WTC11 (cell line): ENCODE measurements at places on chromosomes 4 and X. TPM values are rescaled to one million over a fixed set of nuclear protein-coding genes. Genes with fewer than 3 reads are reported as not detected.

DNA sequence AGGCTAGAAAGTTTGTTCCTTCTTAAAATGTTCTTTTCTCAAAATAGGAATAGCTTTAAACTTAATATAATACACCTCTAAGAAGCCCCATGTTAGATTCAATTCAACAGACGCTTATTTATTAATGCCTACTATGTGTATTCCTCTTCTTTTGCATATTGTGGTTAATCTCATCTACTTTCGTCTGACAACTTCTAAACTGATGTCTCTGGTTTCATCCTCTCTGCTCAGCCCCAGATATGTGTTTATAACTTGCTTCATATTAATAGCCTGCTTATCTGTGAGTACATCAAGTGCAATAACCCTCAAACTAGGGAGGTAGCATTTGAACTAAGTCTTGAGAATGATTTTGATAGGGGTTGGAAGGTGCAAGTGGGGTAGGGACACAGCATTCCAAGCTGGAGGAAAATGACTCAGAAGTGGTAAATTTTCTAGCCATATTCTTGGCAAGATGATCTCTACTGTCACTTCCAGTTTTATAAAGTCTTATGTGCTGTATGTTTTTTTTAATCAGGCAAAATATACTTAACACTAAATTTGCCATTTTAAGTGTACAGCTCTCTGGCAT, 37.0 kb downstream of the STK26 start:
- no peaks in the 10 kb centered on the region for H3K27me3 ChIP-seq
- no peaks in the 10 kb centered on the region for H3K4me1 ChIP-seq
- H3K36me3 ChIP-seq, result peaks cover 7% of the 10 kb centered on the region
- H3K27ac ChIP-seq, result no peak overlapping the region

DNA sequence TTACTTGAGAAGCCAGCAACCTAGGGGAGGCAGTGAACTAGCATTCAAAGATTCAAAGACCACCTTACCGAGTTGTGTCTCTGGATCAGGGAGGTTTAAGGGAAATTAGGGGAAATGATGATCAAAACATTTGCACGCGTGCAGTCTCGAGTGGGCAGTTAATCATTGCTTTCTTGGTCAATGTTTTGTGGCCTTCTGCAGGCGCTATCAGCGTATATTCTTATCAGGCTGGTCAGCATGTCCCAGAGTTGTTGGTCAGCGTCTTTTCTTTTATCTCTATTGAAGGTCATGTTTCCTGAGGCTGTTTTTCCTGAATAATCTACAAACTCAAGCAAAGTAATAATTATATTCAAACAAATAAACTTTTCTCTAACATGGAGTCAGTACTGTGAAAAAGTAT, 84.0 kb upstream of the ZNF81 start:
- no peak for DNase-seq
- H3K4me3 ChIP-seq, result no peak overlapping the region
- no peaks in the 10 kb centered on the region for H3K36me3 ChIP-seq
- H3K4me1 ChIP-seq, result peaks cover 3% of the 10 kb centered on the region; the same call in 1 of the 2 replicates
- no peaks in the 10 kb centered on the region; the same call in 1 of the 2 replicates for H3K27me3 ChIP-seq

GRCh38 chrX:39848900-39849299, 248.9 kb downstream of the BCOR start:
- H3K4me1 ChIP-seq, result peaks cover 56% of the 10 kb centered on the region
- no peaks in the 10 kb centered on the region for H3K36me3 ChIP-seq
- no peak overlapping the region for H3K4me3 ChIP-seq
- peaks cover 3% of the 10 kb centered on the region for H3K27me3 ChIP-seq
- DNase-seq, result no peak
- H3K27ac ChIP-seq, result no peak overlapping the region

GRCh38 chrX:117711782-117712181, 404.8 kb downstream of the KLHL13 start:
- no peak overlapping the region for H3K4me3 ChIP-seq
- no peaks in the 10 kb centered on the region for H3K36me3 ChIP-seq
- no peaks in the 10 kb centered on the region; the same call in 1 of the 2 replicates for H3K27me3 ChIP-seq
- H3K4me1 ChIP-seq, result no peaks in the 10 kb centered on the region
- no peak overlapping the region for H3K27ac ChIP-seq

DNA sequence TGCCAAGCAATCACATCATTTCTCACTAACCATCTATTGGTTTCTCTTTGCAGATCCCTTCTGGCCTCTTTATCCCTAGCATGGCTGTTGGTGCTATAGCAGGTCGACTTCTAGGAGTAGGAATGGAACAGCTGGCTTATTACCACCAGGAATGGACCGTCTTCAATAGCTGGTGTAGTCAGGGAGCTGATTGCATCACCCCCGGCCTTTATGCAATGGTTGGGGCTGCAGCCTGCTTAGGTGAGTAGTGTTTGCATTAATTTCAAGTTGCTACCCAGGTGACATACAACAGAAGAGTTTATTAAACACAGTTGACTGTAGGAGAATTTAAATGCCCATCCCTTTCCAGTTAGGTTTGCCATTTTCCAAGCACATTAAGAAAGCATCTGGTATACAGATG, 112.2 kb downstream of the AKAP4 start:
- H3K36me3 ChIP-seq, result peaks cover 5% of the 10 kb centered on the region; the same call in 1 of the 2 replicates
- H3K4me3 ChIP-seq, result no peak overlapping the region
- no peaks in the 10 kb centered on the region for H3K27me3 ChIP-seq
- no peak overlapping the region for H3K27ac ChIP-seq

DNA sequence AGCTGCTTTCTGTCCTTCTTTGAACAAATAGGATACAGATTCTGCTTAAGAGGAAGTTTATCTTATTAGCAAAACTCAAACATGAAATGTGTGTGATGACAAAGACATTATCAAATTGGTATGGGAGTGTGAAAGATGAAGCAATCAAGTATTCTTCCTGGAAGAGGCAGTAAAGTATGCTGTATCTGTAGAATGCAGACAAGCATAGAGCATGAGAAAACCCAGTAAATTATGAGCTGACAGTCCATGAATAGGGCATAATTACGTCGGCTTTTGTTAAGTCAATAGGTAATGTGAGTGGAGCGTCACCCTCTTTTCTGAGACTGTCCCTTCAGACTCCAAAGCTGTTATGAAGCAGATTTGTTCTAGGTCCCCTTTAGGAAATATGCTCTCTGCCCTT, 458.6 kb upstream of the NWD2 start:
- no peaks in the 10 kb centered on the region for H3K4me1 ChIP-seq
- DNase-seq, result no peak

GRCh38 chr4:168577624-168578023, 80.8 kb downstream of the PALLD start:
- H3K36me3 ChIP-seq, result peaks cover 12% of the 10 kb centered on the region
- DNase-seq, result no peak
- H3K27ac ChIP-seq, result no peak overlapping the region
- no peak overlapping the region for H3K4me3 ChIP-seq
- no peaks in the 10 kb centered on the region; the same call in 1 of the 2 replicates for H3K27me3 ChIP-seq
- H3K4me1 ChIP-seq, result no peaks in the 10 kb centered on the region

GRCh38 chr4:166293556-166293955, 420.5 kb downstream of the TLL1 start:
- DNase-seq, result no peak
- H3K4me1 ChIP-seq, result no peaks in the 10 kb centered on the region
- H3K27me3 ChIP-seq, result no peaks in the 10 kb centered on the region

DNA sequence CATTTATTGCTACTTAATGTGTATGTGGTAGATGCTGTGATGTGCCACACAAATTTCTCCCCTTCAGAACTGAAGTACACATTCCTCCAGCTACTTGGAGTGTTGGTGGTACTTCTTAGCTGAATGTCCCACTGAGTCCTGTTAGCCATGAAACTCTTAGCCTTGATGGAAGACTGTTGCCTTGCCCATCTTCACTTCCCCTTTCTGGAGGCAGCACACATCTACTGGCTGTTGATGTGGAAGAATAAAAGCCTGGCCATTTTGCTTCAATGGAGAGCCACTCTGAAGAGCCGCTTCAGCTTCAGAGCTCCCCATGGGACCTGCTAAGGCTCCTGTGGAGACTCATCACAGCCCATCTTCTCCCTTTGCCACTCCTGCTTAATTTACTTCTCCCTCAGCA, 157.7 kb upstream of the PITX2 start:
- no peak for DNase-seq
- H3K27ac ChIP-seq, result no peak overlapping the region
- no peaks in the 10 kb centered on the region for H3K27me3 ChIP-seq
- H3K4me3 ChIP-seq, result no peak overlapping the region
- no peaks in the 10 kb centered on the region for H3K4me1 ChIP-seq

- H3K4me1 ChIP-seq, result no peaks in the 10 kb centered on the region
- H3K36me3 ChIP-seq, result peaks cover 16% of the 10 kb centered on the region
- no peaks in the 10 kb centered on the region; the same call in 1 of the 2 replicates for H3K27me3 ChIP-seq
Observed at GRCh38 chrX:146351620-146352019, 458.0 kb upstream of the CXorf51B start.

DNA sequence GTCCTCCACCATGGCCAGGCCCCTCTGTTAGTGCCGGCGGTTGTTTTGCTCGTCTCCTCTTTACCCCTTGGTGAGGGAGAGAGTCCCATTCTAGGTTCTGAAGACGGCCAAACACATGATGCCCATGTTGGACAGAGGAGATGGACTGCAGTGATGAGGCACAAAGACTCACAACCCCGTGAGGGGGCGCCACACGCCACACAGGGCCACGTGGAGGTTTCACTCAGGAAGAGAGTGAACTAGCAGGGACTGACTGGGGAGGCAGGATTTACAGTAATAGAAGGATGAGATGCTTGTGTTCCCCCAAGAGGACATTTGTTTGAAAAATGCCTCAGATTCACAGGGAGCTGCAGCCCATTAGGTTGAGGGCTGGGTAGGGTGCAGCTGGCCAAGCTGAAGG, 655.3 kb upstream of the FRG1 start:
- peak; percentile 51 for DNase-seq
- no peak overlapping the region for H3K27ac ChIP-seq
- H3K4me3 ChIP-seq, result no peak overlapping the region
- H3K27me3 ChIP-seq, result no peaks in the 10 kb centered on the region

DNA sequence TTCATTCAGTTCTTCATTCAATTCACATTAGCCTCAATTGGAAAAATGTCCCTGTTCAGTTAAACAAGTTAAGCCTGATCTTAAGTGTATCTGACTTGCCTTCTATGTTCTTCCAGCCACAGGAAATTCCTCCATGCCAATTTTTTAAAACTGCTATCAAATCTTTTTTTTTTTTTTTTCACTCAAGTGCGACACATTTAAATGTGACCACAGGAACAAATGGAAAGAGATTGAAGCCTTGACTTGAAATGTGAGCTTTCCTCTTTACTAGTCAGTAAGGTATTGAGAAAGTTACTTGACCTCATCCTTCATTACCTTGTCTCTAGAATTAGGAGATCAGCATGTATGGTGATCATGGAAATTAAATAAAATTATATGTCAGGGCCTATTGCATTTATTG, 165.1 kb downstream of the SLIT2 start:
- H3K36me3 ChIP-seq, result no peaks in the 10 kb centered on the region
- DNase-seq, result no peak
- no peak overlapping the region for H3K4me3 ChIP-seq
- H3K27me3 ChIP-seq, result no peaks in the 10 kb centered on the region; the same call in 1 of the 2 replicates
- H3K4me1 ChIP-seq, result peaks cover 5% of the 10 kb centered on the region
- no peak overlapping the region for H3K27ac ChIP-seq

- no peak for DNase-seq
- H3K27ac ChIP-seq, result no peak overlapping the region
- no peaks in the 10 kb centered on the region for H3K4me1 ChIP-seq
Observed at GRCh38 chrX:10121787-10122186, 35.0 kb upstream of the CLCN4 start.

GRCh38 chrX:32673193-32673592, 538.2 kb downstream of the DMD start:
- H3K4me3 ChIP-seq, result no peak overlapping the region
- H3K27ac ChIP-seq, result no peak overlapping the region
- H3K36me3 ChIP-seq, result no peaks in the 10 kb centered on the region
- no peak for DNase-seq
- H3K27me3 ChIP-seq, result no peaks in the 10 kb centered on the region

- no peaks in the 10 kb centered on the region for H3K4me1 ChIP-seq
- no peaks in the 10 kb centered on the region for H3K36me3 ChIP-seq
- no peak for DNase-seq
- no peaks in the 10 kb centered on the region for H3K27me3 ChIP-seq
Observed at GRCh38 chrX:125651426-125651825, 331.8 kb downstream of the TEX13C start.

DNA sequence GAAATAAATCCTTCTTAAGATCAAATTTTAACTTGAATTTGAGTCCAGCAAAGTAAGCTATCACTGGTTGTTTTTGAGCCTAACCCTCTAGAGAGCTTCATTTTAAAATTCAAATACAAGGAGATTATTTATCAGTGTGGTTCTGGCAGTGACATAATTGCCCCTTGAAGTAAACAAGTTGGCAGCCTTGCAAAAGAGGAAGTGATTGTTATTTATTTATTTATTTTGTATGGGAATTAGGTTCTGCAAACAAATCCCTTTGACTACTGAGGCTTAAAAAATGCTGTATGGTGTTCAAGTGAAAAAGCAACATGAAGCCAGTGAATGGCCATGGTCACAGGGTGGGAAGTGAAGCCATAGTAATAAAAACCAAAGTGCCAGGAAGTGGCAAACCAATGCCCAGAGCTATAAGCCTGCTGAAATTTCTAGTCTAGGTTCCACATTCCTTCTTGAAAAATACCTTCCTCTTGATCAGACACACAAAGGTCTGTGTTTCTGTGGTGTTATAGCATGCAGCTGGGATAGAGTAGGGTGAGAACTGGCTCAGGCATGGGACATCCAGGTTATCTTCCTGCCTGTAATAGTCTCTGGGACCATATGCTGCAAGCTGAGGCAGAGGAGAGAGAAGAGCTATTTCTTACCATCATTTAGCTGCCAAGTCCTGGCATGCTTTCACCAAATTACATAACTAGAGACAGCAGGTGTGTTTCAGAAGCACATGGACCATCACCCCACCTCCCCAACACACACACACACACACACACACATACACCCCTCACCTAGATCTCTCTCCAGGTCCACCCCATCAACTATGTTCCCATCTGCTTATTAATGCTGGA, 47.1 kb upstream of the TSPAN7 start:
- no peak for DNase-seq
- no peaks in the 10 kb centered on the region for H3K27me3 ChIP-seq

DNA sequence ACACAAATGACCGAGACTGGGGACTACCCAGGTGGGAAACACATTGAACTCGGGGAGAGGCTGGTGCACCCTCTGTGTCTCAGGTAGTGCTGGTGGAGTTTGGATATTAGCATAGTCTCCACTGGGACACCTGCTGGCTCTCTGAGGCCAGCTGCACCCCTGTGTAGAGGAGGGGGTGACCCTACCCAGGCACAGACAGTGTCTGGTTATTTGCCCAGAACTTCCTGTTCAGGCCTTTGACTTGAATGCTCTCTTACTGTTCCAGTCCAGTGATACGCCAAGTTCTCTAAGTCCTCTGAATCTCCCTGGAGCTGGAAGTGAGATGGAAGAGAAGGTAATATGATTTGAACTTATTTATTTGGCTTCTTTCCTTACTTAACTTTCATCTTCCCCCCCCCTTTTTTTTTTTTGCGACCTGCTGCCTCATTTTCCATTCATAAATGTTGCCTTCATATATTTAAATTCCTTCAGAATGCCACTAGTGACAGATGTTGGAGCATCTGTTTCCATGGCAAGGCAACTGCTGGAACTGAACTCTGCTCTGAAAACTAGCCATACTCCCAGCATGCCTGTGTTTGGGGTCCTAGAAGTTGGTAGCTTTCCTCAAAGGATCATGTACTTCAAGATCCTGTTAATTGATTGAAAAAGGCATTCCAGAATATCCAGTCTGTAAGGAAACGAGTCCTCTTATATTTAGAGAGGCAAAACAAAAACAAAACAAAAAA, 76.7 kb downstream of the AASDH start:
- no peak for DNase-seq
- H3K27ac ChIP-seq, result no peak overlapping the region
- H3K36me3 ChIP-seq, result peaks cover 12% of the 10 kb centered on the region

The FAM9C gene
- 0.07 to 0.28 TPM in 2 of 3 replicates, not detected in the other for total RNA-seq

The NAP1L3 gene
- total RNA-seq, result 29.2 to 33.4 TPM (median 30.3 TPM) in 3 replicates

The AREG gene
- total RNA-seq, result 0.14 to 0.33 TPM (median 0.32 TPM) in 3 replicates

The RIPPLY1 gene
- not detected in 3 replicates for total RNA-seq

The SLC49A3 gene
- 5.8 to 6.8 TPM (median 6.7 TPM) in 3 replicates for total RNA-seq

The LRP2BP gene
- 0.33 to 0.69 TPM (median 0.39 TPM) in 3 replicates for total RNA-seq

The SNCA gene
- 14.6 to 16.1 TPM (median 15.0 TPM) in 3 replicates for total RNA-seq

The PCDH18 gene
- 28.0 to 41.2 TPM (median 38.8 TPM) in 3 replicates for total RNA-seq

The COL25A1 gene
- 6.6 to 9.3 TPM (median 8.0 TPM) in 3 replicates for total RNA-seq

The PAGE1 gene
- total RNA-seq, result not detected in 3 replicates

The PCDH7 gene
- 2.2 to 3.9 TPM (median 2.4 TPM) in 3 replicates for total RNA-seq

The GPR173 gene
- 7.3 to 11.0 TPM (median 9.3 TPM) in 3 replicates for total RNA-seq
